ENCODE measurements at places on chromosomes 16 and 17.

GRCh38 chr17:67364847-67365737 lies 1.3 kb downstream of the PSMD12 start:
- peak overlapping the region; percentile 98 for H3K27ac ChIP-seq
- H3K36me3 ChIP-seq, result peaks cover 4% of the 10 kb centered on the region
- DNase-seq, result no peak
- peak overlapping the region; percentile 100 for H3K4me3 ChIP-seq
- no peaks in the 10 kb centered on the region for H3K27me3 ChIP-seq

DNA sequence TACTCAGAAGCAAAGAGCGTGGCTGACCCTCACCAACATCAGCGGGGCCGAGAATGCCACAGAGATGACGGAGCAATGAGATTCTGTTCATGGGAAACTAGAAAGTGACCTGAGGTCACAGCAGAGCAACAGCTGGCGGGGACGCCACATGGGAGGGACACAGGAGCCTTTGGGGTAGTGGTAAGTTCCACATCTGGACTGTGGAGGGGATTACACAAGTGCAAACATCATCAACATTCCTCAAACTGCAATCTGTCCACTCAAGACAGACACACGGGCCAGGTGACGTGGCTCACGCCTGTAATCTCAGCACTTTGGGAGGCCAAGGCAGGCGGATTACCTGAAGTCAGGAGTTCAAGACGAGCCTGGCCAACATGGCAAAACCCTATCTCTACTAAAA lies 11.2 kb downstream of the HAGH start:
- H3K27ac ChIP-seq, result no peak overlapping the region
- peaks cover 13% of the 10 kb centered on the region for H3K4me1 ChIP-seq
- no peak overlapping the region for H3K4me3 ChIP-seq
- DNase-seq, result no peak
- H3K36me3 ChIP-seq, result peaks cover 4% of the 10 kb centered on the region
- H3K27me3 ChIP-seq, result no peaks in the 10 kb centered on the region

DNA sequence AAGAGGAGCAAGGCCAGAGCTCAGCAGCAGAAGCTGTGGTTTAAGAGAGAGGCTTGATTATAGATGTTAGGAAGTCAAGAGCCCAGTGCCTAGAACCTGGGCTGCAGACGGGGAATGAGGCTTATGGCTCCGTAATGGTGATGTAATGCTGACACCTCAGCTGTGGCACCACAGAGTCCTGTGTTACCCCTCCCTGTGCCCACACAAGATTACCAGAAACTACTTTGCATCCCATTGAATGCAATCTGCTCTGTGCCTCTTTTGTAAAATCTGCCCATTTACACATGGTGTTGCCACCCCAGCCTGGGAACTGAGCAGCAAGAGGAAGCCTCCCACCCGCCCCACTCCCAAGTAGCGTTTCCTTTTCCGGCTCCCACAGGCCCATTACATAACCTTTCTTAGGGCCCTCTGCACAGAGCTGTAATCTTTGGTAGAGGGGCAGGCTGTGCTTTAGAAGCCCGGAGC lies 57.0 kb downstream of the PITPNC1 start:
- H3K36me3 ChIP-seq, result no peaks in the 10 kb centered on the region
- peaks cover 57% of the 10 kb centered on the region for H3K4me1 ChIP-seq
- H3K27me3 ChIP-seq, result no peaks in the 10 kb centered on the region
- peak overlapping the region; percentile 99 for H3K27ac ChIP-seq
- DNase-seq, result peak; percentile 37

DNA sequence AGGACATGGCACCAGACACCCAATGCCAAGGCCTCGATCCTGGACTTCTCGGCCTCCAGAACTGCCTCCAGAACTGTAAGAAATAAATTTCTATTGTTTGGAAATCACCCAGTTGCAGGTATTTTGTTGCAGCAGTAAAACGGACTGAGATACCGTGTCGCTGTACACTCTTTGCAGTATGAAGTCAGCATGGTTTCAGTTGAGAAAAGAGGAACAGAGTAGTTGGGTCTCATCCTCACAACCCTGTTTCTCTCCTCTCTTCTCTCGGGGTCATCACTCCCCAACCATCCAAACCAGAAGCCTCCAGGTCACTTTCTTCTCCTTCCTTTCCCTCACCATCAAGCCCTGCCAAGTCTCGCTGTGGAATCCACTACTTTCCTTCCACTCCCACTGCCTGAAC lies 77.8 kb downstream of the ADCY9 start:
- H3K27ac ChIP-seq, result no peak overlapping the region
- H3K4me1 ChIP-seq, result peaks cover 3% of the 10 kb centered on the region
- no peaks in the 10 kb centered on the region for H3K27me3 ChIP-seq
- no peak overlapping the region for H3K4me3 ChIP-seq

Measured in T-helper 17 cell (primary cell).